ENCODE measurements at places on chromosomes 12 and 14. TPM values are rescaled to one million over a fixed set of nuclear protein-coding genes. Genes with fewer than 3 reads are reported as not detected.

DNA sequence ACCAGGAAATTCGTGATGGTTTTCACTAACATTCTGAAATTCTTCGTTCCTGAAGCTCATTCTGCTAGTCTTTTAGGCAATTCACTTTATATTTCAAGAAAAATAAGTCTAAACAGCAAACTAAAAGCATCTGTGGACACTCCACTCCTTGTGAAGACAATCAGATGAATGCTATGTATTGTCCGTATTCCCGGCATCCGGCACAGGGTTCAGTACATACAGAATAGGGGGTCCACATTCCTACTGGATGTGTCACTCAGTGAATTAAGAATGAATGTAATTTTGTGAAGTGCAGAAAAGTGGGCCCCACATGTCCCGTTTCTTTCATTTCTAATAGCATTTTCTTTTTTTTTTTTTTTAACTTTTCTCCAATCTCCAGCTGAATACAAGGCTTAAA lies 241.3 kb downstream of the GRIN2B start:
- DNase-seq, result no peak

Gene FAM186B
- polyA plus RNA-seq, result 0.17 TPM

GRCh38 chr12:76623931-76624330 lies 64.4 kb upstream of the OSBPL8 start:
- DNase-seq, result no peak

DNA sequence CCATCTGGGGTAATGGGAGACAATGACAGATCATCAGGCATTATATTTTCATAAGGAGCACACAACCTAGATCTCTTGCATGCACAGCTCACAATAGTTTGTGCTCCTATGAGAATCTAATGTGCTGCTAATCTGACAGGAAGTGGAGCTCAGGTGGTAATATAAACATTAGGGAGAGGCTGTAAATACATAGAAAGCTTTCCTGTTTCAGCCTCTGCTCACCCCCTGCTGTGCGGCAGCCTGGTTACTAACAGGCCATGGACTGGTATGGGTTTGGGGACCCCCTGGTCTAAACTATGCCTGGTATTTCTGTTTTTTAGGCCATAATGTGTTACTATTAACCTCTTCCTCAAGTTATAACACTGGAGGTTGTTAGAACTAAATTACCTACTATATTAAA lies 1373.7 kb downstream of the LRFN5 start:
- no peak for DNase-seq

- DNase-seq, result no peak
Observed at GRCh38 chr12:47986832-47987231, 17.4 kb downstream of the COL2A1 start.

Gene BCL2L2
- polyA plus RNA-seq, result 16.6 TPM

All from heart left ventricle (tissue), 16 donors.